Stromal cell of bone marrow (primary cell): ENCODE measurements at places on chromosomes 1 and 21.

DNA sequence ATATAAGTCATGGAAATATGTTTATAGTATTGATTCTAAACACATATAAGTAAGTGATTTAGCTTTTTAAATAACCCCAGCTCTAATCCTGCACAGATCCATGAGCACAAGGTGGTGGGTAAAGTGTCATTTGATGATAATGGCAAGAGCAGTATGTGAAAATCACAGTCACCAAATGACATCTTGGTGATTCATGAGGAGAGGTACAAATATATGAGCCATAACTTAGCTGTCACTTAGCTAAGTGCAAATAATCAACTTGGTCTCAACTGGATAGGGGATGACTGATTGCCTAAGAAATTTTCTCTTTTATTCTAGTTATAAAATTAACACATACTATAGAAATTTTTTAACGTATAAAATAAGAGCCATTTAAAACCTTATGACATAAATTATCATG lies 198.1 kb downstream of the ZZZ3 start:
- DNase-seq, result no peak

DNA sequence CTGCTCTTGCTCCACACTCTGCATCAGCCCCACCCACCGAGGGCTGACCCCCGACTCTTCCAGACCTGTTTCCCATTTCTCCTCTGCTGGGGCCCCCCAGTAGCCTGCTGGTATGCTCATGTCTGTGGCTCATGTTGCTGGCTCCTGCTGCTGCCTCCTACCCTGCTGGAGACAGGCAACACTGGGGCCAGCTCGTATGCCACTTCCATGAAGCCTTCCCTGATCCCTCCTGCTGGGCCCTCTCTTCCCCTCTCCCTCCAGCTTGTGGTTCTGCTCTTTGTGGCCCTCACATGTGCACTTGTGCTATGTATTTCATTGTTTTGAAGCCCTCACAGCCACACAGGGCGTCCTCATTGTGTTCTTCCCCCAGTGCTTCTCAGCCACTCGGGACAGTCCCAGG lies 40.5 kb downstream of the CNN3 start:
- no peak for DNase-seq

DNA sequence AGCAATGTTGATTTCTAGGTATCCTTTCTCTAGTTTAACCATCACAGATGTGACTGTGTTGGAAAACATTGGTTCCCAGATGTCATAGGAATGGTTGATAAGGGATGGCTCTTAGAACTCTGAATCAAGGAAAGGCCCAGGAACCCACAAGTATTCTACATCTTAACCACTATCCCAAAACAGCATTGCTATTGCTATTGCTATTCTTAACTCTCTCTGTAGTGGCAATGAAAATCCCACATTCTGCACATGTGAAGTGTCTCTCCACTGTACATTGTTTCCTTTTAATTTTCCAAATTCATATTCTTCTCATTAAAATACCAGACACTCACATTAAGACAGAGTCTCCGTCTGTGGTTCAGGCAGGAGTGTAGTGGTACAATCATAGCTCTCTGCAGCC lies 420.4 kb upstream of the RUNX1 start:
- no peak for DNase-seq

DNA sequence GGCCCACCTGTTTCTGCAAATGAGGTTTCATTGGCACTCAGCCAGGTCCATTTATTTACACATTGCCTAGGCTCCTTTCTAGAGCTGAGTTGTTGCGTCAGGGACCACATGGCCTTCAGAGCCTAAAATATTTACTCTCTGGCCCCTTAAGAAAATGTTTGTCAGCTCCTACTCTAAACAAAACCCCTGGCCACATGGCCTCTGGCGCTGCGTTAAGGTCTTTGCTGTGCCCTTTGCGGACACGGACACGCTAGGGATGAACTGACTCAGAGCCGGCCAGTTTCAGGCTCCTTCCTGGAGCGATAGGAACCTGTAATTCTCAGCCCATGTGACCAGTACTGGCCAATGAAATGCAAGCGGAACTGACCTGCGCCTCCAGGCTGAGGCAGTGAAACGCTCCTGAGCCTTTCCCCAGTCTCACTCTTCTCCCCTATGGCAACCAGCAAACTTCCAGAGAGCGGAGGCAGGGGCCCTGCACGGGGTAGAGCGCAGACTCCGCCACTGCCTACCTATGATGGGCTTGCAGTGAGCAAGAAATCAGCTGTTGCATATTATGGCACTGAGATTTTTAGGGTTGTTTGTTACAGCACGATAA lies 160.3 kb downstream of the ETS2 start:
- no peak for DNase-seq

GRCh38 chr1:198157847-198158725 lies 1.3 kb downstream of the NEK7 start:
- no peak for DNase-seq

GRCh38 chr1:162016631-162017030 lies 7.0 kb downstream of the OLFML2B start:
- DNase-seq, result no peak

GRCh38 chr1:33143176-33143575 lies 38.7 kb downstream of the TRIM62 start:
- peak; percentile 45 for DNase-seq

- DNase-seq, result no peak
Measured at GRCh38 chr1:185474440-185475149, 157.6 kb upstream of the IVNS1ABP start.

- DNase-seq, result no peak
Measured at GRCh38 chr21:15029077-15029476, 35.7 kb downstream of the NRIP1 start.

GRCh38 chr1:53210954-53211353 lies 9.5 kb downstream of the CZIB start:
- no peak for DNase-seq

DNA sequence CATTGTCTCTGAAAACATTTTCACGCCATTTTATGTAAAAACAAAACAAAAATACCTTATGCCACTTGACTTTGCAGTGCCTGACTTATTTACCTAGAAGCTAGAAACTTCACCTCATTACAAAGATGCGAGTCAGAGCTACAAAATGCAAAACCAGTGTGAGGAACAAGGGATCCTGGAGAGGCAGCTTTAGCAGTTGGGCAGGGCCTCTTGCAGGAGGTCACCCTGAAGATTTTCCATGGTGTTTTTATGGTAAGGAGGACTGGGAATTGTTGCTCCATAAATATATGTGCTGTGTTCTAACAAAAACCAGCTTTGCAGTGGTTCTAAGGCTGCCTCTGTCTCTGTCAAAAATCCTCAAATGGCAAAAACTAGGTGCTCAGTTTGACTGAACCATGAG lies 36.4 kb upstream of the TARBP1 start:
- peak; percentile 42 for DNase-seq

DNA sequence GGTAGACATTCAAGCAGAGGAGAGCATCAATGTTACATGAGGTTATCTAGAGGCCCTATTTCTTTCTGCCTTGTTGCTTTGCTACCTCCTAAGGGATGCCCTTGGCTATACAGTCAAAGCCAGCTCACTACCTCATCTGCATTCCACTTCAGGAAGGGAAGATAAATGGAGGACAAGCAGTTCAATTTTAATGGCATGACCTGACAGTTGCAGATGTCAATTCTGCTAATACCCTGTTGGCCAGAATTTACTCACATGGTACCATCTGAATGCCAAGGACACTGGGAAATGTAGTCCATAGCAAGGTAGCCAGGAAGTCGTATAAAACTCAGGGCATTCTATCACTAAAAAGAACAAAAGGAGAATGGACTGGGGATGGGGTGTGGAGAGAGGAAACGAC lies 31.5 kb downstream of the PALMD start:
- DNase-seq, result no peak

- DNase-seq, result no peak
Measured at GRCh38 chr1:161932668-161933067, 91.0 kb downstream of the OLFML2B start.

- peak; percentile 71 for DNase-seq
Measured at GRCh38 chr1:67749844-67750690, 65.1 kb downstream of the GADD45A start.

- no peak for DNase-seq
Measured at GRCh38 chr21:17089091-17089491, 423.8 kb upstream of the CXADR start.

DNA sequence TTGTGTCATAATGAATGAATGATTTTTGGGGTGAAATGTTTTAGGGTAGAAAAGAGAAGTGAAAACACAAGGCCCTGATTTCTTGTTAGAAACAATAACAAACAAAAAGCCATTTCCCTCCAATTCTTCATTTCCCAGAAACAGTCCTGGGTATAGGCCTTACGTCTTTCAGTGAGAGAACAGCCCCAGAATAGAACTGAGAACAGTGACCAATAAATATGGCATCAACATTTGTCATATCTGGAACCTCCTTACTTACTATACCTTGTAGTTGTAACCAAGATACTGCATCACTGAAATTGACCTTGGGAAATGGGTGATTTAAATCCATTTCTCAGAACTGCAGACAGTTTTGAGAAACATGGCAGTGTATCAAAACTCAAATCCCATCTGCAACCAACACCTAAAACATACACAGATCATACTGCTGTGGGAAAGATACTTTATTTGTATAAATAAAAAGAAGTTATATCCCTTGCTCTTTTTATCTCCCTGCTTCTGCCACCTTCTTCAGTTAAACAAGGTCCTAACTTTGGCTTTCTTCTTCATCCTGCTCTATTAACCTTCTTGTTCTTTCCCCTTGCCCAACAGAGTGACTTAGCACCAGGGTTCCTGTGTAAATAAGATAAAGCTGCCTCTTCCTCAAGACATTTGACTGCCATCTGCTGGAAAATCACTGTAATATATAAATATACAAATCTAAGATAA lies 19.5 kb downstream of the XKR8 start:
- peak; percentile 53 for DNase-seq
